Tibial nerve (tissue), 4 donors: ENCODE measurements at places on chromosomes 2 and 18. TPM values are rescaled to one million over a fixed set of nuclear protein-coding genes. Genes with fewer than 3 reads are reported as not detected.

DNA sequence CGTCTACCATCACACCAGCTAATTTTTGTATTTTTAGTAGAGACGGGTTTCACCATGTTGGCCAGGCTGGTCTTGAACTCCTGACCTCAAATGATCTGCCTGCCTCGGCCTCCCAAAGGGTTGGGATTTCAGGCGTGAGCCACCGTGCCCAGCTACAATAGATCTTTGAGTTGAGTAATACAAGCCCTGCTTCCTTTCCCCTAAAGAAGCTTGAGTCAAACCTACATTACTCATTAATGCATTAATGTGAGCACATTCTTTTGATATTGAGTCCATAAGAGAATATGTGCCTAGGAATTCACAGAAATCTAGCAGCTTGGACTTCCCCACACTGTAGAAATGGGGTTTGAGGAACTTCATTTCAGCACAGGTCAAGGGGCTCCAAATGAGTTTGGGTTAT, 39.6 kb downstream of the PSMG2 start:
- no peak overlapping the region for H3K4me3 ChIP-seq
- DNase-seq, result no peak
- H3K4me1 ChIP-seq, result no peaks in the 10 kb centered on the region
- no peaks in the 10 kb centered on the region for H3K36me3 ChIP-seq
- no peak overlapping the region for H3K27ac ChIP-seq
- H3K27me3 ChIP-seq, result no peaks in the 10 kb centered on the region

- H3K4me1 ChIP-seq, result no peaks in the 10 kb centered on the region
- no peaks in the 10 kb centered on the region for H3K27me3 ChIP-seq
- no peak overlapping the region for H3K4me3 ChIP-seq
- no peak for DNase-seq
- no peaks in the 10 kb centered on the region for H3K36me3 ChIP-seq
Measured at GRCh38 chr2:129181963-129182362, 797.5 kb upstream of the RAB6C start.

GRCh38 chr18:68780802-68781635, 16.9 kb upstream of the CCDC102B start:
- no peaks in the 10 kb centered on the region for H3K4me1 ChIP-seq
- DNase-seq, result no peak
- no peaks in the 10 kb centered on the region for H3K36me3 ChIP-seq
- no peaks in the 10 kb centered on the region for H3K27me3 ChIP-seq
- no peak overlapping the region for H3K4me3 ChIP-seq
- no peak overlapping the region for H3K27ac ChIP-seq

GRCh38 chr2:64362562-64363026, 91.4 kb upstream of the LGALSL start:
- no peak overlapping the region for H3K4me3 ChIP-seq
- H3K4me1 ChIP-seq, result peaks cover 12% of the 10 kb centered on the region
- H3K27me3 ChIP-seq, result no peaks in the 10 kb centered on the region
- H3K27ac ChIP-seq, result no peak overlapping the region

DNA sequence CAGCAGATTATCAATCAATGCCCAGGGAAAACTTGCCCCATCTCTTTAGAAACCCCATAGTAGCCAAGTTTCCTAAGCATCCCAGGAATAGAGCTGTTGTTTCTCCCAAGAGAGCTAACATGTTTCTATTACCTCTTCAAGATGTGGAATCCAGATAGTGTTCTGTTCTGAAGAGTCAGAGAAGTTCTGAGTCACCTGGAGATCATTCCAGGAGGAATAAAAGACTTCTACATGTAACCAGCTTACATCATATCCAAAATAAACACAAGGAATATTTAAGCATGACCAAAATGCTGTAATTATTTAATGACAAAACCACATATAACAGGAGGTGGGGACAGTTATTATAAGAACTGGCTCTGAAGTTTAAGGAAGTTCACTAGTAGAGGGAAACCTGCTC, 51.0 kb upstream of the GORASP2 start:
- no peaks in the 10 kb centered on the region for H3K27me3 ChIP-seq
- DNase-seq, result no peak
- H3K4me3 ChIP-seq, result no peak overlapping the region
- no peak overlapping the region for H3K27ac ChIP-seq

GRCh38 chr2:202512176-202512575, 122.6 kb upstream of the FAM117B start:
- H3K36me3 ChIP-seq, result no peaks in the 10 kb centered on the region
- no peaks in the 10 kb centered on the region for H3K27me3 ChIP-seq
- no peak overlapping the region for H3K27ac ChIP-seq
- no peak for DNase-seq
- H3K4me1 ChIP-seq, result no peaks in the 10 kb centered on the region

DNA sequence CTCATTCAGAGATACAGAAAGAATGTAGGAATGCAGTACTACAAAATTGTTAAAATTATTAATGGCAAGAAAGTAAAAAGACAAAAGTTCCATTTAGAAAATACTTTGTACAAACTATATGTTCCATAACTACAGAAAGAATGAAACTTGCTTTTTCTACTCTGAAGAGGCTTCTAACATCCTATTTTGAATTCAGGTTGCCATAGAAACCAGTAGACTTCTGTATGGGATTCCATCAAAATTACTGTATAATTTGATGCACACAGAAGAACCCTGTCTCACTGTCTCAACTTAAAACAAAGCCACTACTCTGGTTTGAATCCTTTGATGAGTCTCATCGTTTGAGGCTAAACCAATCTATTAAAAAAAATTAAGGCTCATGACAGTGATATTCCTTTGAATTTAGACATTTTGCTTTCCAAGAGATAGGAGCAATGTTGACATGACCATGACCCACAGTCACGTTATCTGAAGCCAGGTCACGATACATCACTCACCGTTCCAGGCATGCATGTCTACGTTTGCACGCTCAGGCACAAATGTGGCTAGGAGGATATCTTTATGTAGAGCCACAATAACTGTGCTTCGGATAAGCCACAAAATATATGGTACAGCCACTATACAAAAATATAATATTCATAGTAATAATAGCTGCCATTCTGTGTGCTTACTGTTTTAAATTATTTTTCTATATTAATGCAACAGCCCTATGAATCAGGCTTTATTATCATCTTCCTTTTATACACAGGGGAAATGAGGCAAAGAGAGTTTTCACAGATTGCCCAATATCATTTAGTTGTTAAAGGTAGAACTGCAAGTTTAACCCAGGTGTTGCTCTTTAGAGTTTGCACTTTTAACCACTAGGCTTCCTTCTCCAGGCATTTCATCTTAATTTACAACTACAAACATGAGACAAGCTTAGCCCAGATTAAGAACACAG, 82.4 kb downstream of the CACNB4 start:
- H3K27ac ChIP-seq, result no peak overlapping the region
- no peak for DNase-seq
- no peaks in the 10 kb centered on the region for H3K4me1 ChIP-seq
- no peaks in the 10 kb centered on the region for H3K27me3 ChIP-seq

Gene ASPRV1
- total RNA-seq, result 4.2 TPM
